ENCODE measurements at places on chromosomes 13 and 19.

DNA sequence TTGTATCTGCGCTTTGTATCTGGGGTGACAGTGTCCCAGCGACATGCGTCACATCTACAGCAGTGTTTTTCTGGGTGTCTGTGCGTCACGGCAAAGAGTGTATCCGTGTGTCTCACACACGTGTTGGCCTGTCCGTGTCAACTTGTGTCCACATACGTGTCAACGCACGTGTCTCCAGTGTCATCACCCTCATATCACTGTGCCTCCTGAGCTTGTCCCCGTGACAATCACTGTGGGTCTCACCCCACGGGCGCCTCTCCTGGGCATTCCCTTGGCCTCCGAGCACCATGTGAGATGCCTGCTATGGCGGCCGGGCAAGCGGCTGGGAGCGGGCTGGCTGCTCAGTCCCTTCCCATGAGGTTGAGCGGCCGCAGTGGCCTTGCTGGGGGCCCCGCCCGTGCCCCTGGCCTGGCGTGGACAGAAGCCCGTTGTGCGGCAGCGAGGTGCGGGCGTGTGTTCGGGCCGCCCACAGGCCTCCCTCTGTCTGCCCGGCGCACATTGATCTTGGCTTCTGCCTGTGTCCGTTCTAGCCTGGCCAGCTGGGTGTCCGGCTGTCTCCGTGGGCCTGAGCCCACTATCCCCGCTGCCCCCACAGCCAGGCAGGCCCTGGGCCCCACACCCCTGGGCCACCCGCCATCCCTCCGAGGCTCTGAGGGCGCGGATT, 6.4 kb downstream of the NFIX start:
- DNase-seq: no peak

GRCh38 chr13:101942038-101942437, 459.8 kb downstream of the FGF14 start:
- no peak for DNase-seq

GRCh38 chr13:40874138-40874779, 84.8 kb downstream of the SLC25A15 start:
- no peak for DNase-seq

DNA sequence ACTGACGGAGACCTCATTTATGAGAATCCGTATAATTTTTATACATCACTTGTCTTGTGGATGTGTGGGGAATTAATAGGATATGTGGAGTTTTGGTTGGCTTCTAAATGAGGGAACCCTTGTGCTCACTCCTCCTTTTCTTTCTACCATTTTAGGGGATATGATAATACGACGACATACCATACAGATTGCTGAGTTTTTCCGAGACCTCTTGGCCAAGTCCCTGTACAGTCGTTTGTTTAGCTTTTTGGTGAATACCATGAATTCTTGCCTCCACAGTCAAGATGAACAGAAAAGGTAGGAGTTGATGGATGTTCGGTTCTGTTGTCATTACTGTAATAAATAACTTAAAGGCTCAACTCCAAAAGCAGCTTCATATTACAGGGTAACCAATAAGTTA, 335.2 kb downstream of the MYO16 start:
- DNase-seq: no peak

DNA sequence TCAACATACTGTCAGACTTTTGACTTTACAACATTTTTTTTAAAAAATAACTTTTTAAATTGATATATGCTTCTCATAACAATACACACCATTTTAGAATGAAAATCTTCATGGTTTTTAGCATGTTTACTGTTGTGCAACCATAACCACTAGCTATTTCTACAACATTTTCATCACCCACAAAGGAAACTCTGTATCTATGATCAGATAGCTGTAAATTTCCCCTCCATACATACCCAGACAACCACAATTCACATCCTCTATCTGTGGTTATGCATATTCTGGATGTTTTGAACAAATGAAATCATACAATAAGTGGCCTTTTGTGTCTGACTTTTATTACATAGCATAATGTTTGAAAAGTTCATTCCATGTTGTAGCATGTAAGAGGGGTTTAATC, 1666.0 kb downstream of the EFNB2 start:
- DNase-seq: no peak

- no peak for DNase-seq
These were observed 53.1 kb downstream of the KL start for GRCh38 chr13:33069365-33069764.

- no peak for DNase-seq
These were observed 259.5 kb downstream of the COL4A1 start for GRCh38 chr13:110047496-110047895.

GRCh38 chr13:107867701-107868661, 347.4 kb downstream of the LIG4 start:
- no peak for DNase-seq

DNA sequence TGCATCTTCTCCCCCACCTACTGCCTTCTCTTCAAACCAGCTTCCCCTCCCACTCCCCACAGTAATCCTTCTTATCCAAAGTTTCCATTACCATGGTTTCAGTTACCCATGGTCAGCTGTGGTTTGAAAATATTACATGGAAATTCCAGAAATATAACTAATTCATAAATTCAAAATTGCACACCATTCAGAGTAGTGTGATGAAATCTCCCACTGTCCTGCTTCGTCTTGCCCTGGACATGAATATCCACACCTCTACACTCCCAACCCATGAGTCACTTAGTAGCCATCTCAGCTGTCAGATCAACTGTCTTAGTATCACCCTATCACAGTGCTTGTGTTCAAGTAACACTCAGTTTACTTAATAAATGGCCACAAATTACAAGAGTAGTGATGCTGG, 3.8 kb upstream of the KCTD12 start:
- no peak for DNase-seq

GRCh38 chr19:17871878-17872250, at the start of gene SLC5A5:
TSS of gene SLC5A5 (plus strand) at chr19:17871945. CDS start at chr19:17872320, 375 bp downstream.
- no peak for DNase-seq

GRCh38 chr13:26604784-26605545, 47.5 kb downstream of the WASF3 start:
- no peak for DNase-seq

- DNase-seq: no peak
These were observed 14.6 kb upstream of the PTOV1 start for GRCh38 chr19:49836176-49837008.

GRCh38 chr19:33207040-33207620, 13.0 kb downstream of the LRP3 start:
- no peak for DNase-seq

DNA sequence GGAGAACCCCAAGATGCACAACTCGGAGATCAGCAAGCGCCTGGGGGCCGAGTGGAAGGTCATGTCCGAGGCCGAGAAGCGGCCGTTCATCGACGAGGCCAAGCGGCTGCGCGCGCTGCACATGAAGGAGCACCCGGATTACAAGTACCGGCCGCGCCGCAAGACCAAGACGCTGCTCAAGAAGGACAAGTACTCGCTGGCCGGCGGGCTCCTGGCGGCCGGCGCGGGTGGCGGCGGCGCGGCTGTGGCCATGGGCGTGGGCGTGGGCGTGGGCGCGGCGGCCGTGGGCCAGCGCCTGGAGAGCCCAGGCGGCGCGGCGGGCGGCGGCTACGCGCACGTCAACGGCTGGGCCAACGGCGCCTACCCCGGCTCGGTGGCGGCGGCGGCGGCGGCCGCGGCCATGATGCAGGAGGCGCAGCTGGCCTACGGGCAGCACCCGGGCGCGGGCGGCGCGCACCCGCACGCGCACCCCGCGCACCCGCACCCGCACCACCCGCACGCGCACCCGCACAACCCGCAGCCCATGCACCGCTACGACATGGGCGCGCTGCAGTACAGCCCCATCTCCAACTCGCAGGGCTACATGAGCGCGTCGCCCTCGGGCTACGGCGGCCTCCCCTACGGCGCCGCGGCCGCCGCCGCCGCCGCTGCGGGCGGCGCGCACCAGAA, 1.1 kb downstream of the SOX1 start:
- DNase-seq: no peak

DNA sequence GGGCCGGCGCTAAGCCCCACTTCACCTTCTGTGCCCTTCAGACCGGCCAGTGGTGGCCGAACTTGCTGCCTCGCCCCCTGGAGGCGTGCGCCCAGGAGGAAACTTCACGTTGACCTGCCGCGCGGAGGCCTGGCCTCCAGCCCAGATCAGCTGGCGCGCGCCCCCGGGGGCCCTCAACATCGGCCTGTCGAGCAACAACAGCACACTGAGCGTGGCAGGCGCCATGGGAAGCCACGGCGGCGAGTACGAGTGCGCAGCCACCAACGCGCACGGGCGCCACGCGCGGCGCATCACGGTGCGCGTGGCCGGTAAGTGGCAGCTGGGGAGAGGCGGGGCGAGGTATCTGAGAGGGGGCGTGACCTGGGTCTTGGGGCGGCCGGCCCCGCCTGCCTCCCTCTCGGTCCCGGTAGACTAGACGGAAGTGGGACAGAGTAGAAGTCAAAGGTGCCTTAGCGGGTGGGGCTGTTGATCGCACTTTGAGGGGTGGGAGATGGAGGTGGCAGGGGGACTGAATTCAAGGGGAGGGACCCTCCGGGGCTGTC, 5.6 kb downstream of the ICAM5 start:
- DNase-seq: peak; percentile 75

DNA sequence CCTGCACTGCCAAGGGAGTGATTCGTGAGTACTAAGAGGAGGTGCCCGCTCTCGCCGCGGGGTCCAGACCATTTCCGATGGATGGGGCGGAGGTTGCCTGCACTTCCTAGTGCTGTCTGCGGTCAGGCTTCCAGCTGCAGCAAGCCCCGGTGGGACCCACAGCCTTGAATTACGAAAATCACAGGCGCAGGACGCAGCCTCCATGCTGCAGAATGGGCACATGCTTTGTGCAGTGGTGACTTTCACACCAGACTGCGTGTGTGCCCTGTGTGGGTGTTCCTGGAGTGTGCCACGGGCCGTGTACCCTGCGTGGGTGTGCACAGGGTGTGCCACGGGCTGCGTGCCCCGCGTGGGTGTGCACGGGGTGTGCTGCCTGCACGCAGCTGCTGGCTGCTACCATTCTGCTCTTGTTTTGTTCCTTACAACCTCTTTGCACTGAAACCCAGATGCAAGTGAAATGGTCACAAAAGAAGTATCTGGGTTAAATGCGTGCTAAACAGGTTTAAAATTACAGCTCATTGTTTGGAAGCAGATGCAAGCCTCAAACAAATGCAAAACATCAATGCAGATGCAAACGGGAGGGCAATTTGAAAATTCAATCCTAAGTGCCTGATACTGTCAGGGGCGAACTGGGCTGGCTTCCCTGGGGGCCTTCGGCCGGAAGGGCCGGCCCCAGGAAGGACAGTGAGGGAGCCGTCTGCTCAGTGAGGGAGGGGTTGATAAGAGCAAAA, 221.2 kb upstream of the SOX1 start:
- DNase-seq: no peak

GRCh38 chr19:5345895-5346386, 5.3 kb upstream of the PTPRS start:
- no peak for DNase-seq

DNA sequence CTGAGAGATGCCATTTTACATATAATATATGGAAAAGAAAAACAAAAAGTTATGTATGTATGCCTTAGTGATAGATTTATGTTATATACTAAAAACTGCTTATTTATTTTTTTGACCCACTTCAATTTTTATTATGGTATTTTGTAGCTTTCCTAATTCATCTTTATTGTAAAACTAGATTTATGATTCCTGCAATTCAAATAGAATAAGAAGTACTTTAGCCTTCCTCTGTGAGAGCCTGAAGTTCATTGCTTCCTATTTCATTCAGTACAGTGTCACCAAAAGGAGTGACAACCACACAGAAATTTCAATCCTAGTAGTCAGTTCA, 158.1 kb downstream of the RGCC start:
- DNase-seq: no peak

GRCh38 chr13:95471960-95472359, 80.6 kb upstream of the CLDN10 start:
- DNase-seq: no peak

DNA sequence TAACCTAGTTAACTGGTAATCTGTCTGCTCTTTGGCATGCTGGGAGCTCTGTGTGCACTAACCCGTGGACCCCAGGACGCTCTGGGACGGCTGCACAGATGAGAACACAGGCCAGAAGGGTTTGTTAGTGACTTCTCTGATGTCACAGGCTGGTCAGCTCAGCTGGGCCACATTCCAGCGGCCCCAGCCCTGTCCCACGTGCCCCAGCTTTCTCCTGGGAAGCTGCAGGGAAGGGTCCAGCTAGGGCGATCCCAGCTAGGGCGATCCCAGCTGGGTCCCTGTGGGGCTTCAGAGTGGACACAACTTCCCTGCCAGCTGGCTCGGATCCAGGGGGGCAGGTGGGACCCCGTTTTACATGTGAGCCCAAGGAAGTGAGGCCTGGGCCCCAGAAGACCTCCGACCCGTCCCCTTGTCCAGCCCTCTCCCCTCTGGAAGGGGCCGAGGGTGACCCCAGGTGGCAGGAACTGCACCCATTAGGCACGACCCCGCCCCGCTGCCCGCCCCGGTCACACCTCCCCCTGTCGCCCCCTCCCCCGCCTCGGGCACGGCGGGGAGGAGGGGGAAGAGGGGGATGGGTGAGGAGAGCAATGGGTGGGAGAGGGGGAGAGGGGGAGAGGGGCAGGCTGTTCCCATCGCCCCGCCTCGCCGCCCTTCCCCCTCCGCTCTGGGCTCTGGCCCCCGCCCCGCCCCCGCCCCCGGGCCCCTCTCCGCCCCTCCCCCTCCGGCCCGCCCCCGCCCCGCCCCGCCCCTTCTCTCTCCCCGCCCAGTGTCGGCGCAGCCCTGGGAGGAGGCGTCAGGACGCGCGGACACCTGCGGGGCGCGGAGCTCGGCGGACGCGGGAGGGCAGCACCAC, 75.2 kb upstream of the MCF2L start:
- peak; percentile 8 for DNase-seq

- DNase-seq: no peak
These were observed 802.7 kb downstream of the PCDH9 start for GRCh38 chr13:66427458-66427861.

- DNase-seq: peak; percentile 19
These were observed 14.7 kb downstream of the CILP2 start for GRCh38 chr19:19552798-19553197.

DNA sequence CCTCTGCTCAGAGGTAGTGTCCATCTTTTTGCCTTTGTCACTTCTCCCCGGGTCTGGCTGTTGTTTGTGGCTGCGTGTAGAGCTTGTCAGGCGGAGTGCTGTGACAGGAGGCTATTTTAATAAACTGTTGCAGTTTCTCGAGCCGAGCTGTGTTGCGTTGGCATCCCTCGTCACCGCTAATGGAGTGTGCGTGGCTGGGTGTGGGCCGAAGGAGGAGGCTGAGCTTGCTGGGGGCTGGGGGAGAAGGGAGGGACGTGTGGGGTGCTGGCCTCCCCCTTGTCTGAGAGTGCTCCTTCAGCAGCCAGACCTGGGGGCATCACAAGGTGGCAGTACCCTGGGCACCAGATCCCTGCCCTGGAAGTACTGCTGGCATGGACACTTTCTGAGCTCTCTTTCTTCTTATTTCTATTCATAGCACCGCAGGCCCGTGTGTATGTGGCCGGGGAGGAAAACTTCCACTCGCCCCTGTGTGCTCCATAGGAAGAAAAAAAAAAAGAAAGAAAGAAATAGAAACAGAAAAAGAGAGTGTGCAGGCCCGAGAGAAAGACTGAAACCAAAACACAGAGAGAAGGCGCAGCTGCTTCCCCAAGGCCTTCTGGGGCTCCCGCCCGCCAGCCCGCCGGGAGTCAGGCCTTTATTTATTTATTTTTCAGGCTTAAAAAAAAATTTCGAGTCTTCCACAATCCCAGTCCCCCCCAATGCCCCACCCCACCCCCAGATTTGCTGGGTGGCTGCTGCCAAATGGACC, 27.0 kb downstream of the NFIX start:
- no peak for DNase-seq

Measured in CD4-positive, alpha-beta T cell treated with Interleukin-15 for 4 hours (primary cell).